Cortex of kidney (tissue), 1 donor: ENCODE measurements at places on chromosomes 13 and 19.

DNA sequence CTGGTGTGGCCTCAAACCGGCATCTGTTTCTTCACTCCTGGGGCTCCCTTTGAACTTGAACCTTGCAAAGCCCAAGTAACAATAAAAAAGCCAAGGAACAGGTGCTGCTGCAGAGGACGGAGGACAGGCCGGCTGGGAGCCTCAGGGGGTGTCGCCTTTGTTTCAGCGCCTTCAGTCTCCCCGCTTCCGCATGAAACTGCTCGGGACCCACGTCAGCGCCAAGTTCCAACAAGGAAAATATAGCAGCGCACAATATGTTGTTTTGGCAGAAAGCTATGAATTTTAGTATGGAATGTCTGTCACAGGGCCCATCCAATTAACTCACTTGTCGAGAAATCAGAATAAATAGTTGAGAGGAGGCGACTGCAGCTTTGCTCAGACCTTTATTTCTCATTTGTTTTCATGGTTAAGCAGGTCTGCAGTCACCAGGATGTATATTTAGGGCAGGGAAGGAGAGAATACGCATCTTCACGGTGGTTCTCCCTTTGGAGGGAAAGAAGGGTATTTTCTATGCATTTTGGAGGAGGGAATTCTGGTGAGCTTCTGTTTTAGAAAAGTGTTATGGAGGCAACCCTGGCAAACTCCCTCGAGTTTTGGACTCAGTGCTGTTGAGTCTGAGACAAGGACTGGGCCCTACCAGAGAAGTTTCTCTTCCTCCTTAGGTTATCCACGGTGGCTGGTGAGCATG is 34.3 kb upstream of the MEDAG start:
- no peak for DNase-seq

DNA sequence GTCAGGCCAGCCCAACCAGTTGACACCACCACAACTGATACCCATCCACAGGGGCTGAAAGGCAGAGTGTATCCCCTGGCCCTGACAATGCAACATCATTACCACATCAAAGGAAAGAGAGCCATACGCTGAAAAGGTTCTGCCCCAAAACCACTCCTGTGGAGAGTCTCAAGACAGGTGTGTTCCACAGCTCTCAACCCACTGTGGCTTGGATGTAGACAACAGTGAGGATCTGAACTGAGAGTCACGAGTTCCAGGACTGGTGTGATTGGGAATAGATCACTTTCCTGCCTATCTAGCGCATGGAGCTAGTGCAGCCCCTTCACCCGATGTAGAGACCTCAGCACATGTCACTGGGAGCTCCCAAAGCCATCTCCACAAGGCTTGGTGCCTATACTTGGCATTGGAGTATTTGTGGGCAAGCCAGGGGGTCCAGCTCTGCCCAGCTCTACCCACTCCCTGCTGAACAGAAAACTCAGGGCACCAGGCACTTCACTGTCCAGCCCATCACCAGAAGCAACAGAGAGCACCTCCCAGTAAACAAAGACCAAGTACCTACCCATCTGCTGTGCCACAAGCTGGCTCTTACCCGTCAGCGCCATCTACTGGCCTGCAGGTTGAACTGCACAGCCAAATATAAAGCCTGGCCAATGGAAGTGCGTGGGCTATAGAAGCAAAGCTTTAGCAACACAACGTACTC is 579.5 kb downstream of the UQCRFS1 start:
- no peak for DNase-seq

DNA sequence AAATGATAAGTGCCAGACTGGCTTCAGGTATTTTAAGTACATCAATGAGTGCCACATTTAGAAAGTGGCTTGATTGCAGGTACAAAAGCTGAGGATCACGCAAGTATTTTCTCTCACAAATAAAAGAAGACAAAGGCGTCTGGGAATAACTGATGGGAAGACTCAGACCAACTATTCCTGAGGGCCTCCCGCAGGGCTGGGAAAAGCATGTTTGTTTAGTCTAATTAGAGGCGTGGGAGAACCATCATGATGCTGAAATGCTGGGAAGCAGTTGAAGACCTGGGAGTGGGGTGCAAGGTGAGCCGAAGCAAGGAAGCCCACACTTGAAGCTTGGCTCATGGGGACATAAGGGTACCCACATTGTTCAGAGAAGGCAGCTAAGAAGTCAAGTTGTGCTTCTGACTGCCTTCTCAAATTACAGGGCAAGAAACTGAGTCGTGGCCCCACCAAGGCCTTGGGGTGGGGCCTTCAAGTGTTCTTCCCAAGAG is 536.0 kb downstream of the MYO16 start:
- no peak for DNase-seq

DNA sequence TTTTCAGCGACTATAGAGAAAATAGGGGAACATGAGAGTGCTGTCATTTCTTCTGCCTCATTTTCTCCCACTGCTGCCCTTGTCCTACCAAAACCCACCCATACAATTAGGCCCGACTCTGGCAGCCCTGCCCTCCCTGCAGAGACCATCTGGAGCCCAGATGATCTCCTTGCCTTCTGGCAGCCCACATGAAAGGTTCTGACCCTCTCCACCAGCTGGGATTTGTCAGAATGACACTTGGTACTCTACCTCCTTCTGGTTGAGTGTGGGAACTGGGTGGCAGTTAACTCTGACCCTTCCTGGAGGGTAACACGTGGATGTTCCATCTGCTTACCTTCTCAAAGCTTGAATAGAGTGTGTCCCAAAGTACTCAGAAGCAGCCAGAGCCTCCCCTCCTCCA is 21.0 kb upstream of the SIAH3 start:
- DNase-seq: no peak

GRCh38 chr13:73403355-73404120 is 344.7 kb downstream of the KLF5 start:
- no peak for DNase-seq

GRCh38 chr19:53328967-53329366 is 4.6 kb upstream of the ZNF845 start:
- DNase-seq: no peak

GRCh38 chr13:25429466-25429865 is 57.7 kb downstream of the ATP8A2 start:
- no peak for DNase-seq

DNA sequence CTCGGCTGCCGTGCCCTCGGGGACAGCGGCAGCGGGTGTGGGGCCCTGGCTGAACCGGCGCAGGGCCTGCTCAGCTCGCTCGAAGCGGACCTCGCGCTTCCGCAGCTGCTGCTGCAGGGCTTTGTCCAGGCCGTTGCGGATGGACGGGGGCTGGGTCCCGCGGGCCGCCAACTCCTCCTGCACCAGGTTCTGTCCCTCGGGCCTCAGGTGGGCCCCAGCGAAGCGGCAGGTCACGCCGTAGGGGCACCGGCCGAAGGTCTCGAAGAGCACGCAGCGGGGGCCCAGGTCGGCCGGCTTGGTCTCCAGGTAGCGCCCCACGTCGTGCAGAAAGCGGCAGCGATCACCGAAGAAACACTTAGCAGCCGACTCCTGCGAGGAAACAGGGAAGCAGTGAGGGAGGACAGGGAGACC is 1.6 kb downstream of the DUS3L start:
- no peak for DNase-seq

DNA sequence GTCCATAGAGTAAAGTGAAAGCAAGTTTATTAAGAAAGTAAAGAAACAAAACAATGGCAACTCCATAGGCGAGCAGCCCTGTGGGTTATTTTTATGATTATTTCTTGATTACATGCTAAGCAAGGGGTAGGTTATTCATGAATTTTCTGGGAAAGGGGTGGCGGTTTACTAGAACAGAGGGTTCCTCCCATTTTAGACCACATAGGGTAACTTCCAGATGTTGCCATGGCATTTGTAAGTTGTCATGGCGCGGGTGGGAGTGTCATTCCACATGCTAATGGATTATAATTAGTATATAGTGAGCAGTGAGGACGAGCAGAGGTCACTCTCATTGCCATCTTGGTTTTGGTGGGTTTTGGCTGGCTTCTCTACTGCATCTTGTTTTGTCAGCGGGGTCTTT is 8.4 kb upstream of the DCUN1D2 start:
- DNase-seq: no peak

DNA sequence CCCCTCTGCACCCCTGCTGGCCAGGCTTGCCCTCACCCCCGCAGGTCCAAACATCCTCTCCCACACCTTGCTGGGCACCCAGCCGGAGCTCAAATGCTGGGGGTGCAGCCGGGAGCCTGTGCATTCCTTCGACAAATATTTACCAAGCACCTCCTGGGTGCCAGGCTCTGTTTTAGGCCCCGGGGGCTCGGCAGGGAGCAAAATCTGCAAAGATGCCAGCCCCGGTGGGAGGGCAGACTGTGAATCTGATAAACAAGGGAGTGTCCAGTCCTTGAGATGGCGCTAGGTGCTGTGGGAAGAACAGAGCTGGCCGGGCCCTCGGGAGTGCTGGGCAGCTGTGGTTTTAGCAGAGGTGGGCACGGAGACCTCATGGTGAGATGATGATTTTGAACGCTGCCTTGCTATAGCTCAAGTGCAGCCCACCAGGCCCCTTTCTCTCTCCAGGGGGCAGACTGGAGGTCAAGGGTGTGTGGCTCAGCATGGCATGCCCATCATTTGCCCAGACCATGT is 10.6 kb downstream of the NFIX start:
- no peak for DNase-seq

GRCh38 chr19:46487802-46488445 is 7.7 kb downstream of the PNMA8B start:
- no peak for DNase-seq
